ENCODE measurements at places on chromosomes 11 and 22.

GRCh38 chr11:117385471-117385870 is 57.8 kb downstream of the CEP164 start:
- DNase-seq = no peak

DNA sequence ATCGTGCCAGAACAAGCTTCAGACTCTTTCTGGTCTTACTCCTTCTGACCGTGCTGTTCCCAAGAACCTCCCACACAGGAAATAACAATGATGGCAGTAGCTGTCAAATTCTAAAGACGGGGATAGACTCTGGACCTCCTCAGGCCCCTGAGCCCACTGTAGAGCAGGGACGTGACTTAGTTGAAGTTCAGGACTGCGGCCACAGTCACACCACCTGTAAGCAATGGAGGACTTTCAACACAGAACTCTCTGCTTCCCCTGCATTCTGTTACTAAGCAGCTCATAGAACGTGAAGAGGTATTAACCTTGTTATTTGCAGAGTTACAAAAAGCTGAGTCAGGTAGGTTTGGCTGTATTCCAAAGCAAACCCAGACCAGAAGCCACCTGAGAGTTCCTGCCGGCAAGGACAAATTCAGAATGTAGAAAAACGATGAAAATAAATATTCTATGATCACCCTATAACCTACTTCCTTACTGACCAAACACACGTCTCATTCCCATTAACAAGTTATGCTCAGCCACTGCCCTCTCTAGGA is 12.7 kb downstream of the TMEM45B start:
- no peak for DNase-seq

- DNase-seq = no peak
These were observed 11.3 kb downstream of the C11orf21 start for GRCh38 chr11:2290351-2290841.

- no peak for DNase-seq
These were observed 360.0 kb upstream of the DDI1 start for GRCh38 chr11:103676413-103676812.

DNA sequence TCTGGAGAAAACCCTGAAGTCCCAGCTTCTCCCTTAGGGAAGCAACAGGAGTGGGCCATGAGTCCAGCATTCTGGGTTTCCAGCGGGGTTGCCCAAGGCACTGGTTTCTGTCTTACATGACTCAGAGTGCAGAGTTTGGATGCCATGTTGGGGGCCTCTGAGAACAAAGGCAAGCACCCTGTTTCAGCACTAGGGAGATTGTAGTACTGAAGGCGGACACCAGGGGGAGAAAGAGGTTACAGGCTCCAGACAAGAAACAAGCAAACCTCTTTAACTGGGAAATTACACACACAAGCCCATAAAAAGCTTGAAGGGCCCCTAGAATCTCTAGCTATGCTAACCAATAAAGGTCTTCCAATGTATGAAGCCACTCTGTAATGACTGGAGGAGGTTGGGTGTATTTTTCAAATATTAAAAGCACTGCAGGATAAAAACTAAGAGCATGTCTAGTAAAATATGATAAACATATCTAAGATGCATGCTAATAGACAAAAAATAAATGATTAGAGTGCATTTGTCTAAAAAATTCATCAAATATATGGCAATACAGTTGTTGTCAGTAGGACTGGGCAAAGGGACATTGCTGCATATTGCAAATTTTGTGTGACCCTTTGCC is 7.1 kb downstream of the MS4A6E start:
- DNase-seq = peak; percentile 57

- peak; percentile 14 for DNase-seq
These were observed 31.7 kb downstream of the FAM181B start for GRCh38 chr11:82701847-82702520.

GRCh38 chr22:40426594-40427333 is 56.4 kb downstream of the SGSM3 start:
- no peak for DNase-seq

DNA sequence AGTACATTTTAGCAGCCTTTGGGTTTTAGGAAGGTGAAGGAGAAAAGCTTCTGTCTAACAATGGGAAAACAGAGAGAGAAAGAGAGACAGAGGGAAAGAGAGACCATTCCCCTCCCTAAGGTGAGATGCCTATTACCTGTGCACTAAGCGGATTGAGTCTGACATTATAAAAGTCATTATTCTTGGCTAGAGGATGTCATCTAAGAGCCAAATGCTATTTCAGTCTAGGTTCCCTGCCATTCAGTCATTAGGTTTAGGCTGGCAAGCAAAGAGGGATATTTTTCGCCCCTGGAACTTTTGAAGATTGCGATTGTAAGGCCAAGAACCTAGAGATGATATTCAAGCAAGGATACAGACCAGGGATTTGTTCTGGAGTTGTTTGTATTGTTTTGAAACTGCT is 7.2 kb downstream of the BLID start:
- no peak for DNase-seq

DNA sequence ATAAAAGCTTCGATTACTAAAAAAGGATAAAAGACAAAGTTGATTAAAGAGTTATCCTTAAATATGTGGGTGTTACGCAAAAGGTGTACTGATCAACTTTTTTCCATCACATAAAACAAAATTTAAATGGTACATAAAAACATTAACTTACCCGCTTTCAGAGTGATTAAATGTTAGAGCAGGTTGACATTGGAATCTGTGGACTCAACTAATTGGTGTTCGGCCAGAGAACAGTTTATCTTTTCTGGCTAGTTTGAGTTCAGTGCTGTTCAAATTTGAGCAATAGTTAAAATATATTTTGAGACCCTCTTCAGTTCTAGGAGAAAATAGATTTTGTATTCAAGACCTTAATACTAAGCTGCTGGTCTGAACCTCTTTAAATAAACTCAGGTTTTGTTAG is 56.1 kb downstream of the ATM start:
- DNase-seq = no peak

- DNase-seq = no peak
These were observed 72.4 kb downstream of the TEAD1 start for GRCh38 chr11:12746593-12747097.

DNA sequence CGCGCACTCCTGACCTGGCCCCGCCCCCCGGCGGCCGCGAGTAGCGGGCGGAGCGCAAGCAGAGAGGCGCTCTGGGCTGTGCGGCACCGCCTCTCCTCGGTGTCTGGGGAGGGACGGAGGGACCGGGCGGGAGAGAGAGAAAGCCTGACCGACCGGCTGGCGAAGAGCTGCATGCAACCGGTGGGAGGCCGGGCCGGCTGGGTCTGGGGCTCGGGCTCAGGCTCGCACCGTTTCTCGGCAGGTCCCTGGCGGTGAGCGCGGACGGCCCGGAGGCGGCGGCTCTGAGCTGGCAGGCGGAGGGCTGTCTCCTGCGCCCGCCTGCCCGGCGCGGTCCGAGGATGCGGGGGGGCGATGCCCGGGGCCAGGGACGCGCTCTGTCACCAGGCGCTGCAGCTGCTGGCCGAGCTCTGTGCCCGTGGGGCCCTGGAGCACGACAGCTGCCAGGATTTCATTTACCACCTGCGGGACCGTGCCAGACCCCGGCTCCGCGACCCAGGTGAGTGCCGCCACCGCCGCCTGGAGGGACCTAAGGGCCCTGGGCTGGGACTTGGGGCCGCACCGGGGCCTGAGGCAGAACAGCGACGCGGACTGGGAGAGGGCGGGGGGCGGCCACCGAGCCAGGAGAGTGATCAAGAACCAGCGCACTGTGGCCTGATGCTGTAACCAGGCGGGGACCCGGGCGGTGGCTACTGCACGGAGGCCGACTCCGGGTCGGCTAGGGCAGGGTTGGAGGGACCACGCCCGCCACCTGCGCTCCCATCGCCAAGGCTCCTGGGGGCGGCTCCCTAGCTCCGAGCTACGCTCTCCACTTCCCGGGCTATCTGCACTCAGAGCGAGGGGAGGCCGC is at the start of gene SYT9:
Gene SYT9 (plus strand): TSS at position 69 of the 847 bp plus-strand sequence. CDS start 283 bp downstream, at position 352.
- DNase-seq = no peak

- peak; percentile 15 for DNase-seq
These were observed 252.0 kb downstream of the CTTN start for GRCh38 chr11:70650075-70650909.

- peak; percentile 67 for DNase-seq
These were observed 19.5 kb downstream of the PIK3IP1 start for GRCh38 chr22:31272522-31273446.

- no peak for DNase-seq
These were observed 19.1 kb downstream of the TAB1 start for GRCh38 chr22:39418696-39419095.

Data from CD4-positive, alpha-beta T cell treated with Interleukin-12 subunit alpha and Interleukin-12 subunit beta, for 1 hour (primary cell).